ENCODE measurements at places on chromosomes 12 and 14. TPM values are rescaled to one million over a fixed set of nuclear protein-coding genes. Genes with fewer than 3 reads are reported as not detected.

Gene RERG
- 2.2 TPM for total RNA-seq

Gene KRT75
- not detected for total RNA-seq

Gene TPH2
- not detected for total RNA-seq

Gene AMN
- 3.0 TPM for total RNA-seq

Gene NANOG
- total RNA-seq, result 0.64 TPM

Gene MANSC4
- 1.1 TPM for total RNA-seq

Gene IFNG-AS1
- total RNA-seq, result not detected

Gene HOXC4
- 19.6 TPM for total RNA-seq

Gene RBP5
- total RNA-seq, result 5.8 TPM

Gene ALDH1L2
- 1.5 TPM for total RNA-seq

Gene NRIP2
- total RNA-seq, result not detected

Gene AQP6
- not detected for total RNA-seq
